ENCODE measurements at places on chromosomes 5 and 9.

GRCh38 chr9:69499959-69500358 lies 172.2 kb downstream of the APBA1 start:
- H3K27me3 ChIP-seq = peaks cover 2% of the 10 kb centered on the region
- no peak for DNase-seq
- H3K36me3 ChIP-seq = no peaks in the 10 kb centered on the region
- H3K4me3 ChIP-seq = no peak overlapping the region

- H3K4me3 ChIP-seq = no peak overlapping the region
- H3K27me3 ChIP-seq = peaks cover 28% of the 10 kb centered on the region
- H3K36me3 ChIP-seq = no peaks in the 10 kb centered on the region
- no peak for DNase-seq
- peaks cover 23% of the 10 kb centered on the region for H3K4me1 ChIP-seq
Observed at GRCh38 chr5:160266044-160266443, 36.7 kb downstream of the FABP6 start.

GRCh38 chr5:144040615-144041305 lies 129.7 kb downstream of the YIPF5 start:
- H3K27ac ChIP-seq = no peak overlapping the region
- H3K36me3 ChIP-seq = no peaks in the 10 kb centered on the region
- no peak for DNase-seq
- H3K4me3 ChIP-seq = no peak overlapping the region
- peaks cover 5% of the 10 kb centered on the region for H3K27me3 ChIP-seq
- no peaks in the 10 kb centered on the region for H3K4me1 ChIP-seq

- no peak for DNase-seq
- no peaks in the 10 kb centered on the region for H3K4me1 ChIP-seq
- no peak overlapping the region for H3K27ac ChIP-seq
- no peaks in the 10 kb centered on the region for H3K27me3 ChIP-seq
- H3K4me3 ChIP-seq = no peak overlapping the region
- H3K36me3 ChIP-seq = no peaks in the 10 kb centered on the region
Observed at GRCh38 chr5:179371681-179372680, 26.7 kb upstream of the ADAMTS2 start.

DNA sequence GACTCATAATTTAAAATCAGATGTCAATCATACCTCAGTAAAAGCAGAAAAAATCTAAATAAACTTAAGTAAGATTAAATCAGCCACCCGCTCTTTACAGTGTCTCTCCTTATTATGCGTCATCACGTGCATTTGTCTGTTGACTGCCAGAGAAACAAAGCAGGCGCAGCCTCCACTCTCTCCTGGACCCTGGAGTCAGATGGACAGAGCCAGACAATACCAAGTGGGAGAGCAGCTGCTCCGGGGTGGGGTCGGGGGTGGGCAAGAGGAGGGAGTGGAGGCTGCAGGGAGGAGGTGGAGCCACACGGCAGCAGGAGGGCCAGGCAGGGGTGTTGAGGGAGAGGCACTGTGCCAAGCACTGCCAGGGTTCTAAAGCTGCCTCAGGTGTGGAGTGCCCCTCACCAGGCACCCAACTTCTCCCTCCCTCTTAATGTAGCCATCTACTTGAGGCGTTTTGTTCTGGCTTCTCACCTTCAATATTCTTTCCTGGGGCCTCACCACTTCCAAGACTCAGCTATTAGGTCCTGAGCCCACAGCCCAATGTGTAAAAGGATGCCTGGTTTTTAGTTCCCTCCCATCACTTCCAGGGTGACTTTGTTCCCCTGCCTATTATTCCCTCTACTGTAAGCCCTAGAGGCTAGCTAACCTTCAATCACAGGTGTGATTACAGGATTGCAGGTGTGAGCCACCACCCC lies 96.3 kb downstream of the GLDC start:
- no peak overlapping the region for H3K27ac ChIP-seq
- no peaks in the 10 kb centered on the region for H3K36me3 ChIP-seq
- H3K27me3 ChIP-seq = no peaks in the 10 kb centered on the region
- DNase-seq = no peak
- H3K4me3 ChIP-seq = no peak overlapping the region

Data from activated B cell treated with CpG ODN at 0.5 μM for 24 hours (primary cell).